ENCODE measurements at places on chromosomes 6 and 20.

GRCh38 chr6:31332637-31333602 lies 24.1 kb downstream of the HLA-B start:
- no peak overlapping the region for H3K27ac ChIP-seq
- DNase-seq, result no peak
- H3K4me1 ChIP-seq, result no peaks in the 10 kb centered on the region
- no peaks in the 10 kb centered on the region for H3K36me3 ChIP-seq
- no peaks in the 10 kb centered on the region for H3K27me3 ChIP-seq
- H3K4me3 ChIP-seq, result no peak overlapping the region

GRCh38 chr20:56426926-56427325 lies 14.9 kb downstream of the CASS4 start:
- no peaks in the 10 kb centered on the region for H3K36me3 ChIP-seq
- no peaks in the 10 kb centered on the region for H3K27me3 ChIP-seq
- no peak overlapping the region for H3K4me3 ChIP-seq
- H3K27ac ChIP-seq, result no peak overlapping the region
- H3K4me1 ChIP-seq, result no peaks in the 10 kb centered on the region

GRCh38 chr6:90885611-90886056 lies 298.8 kb upstream of the MAP3K7 start:
- H3K36me3 ChIP-seq, result no peaks in the 10 kb centered on the region
- no peaks in the 10 kb centered on the region for H3K27me3 ChIP-seq
- H3K4me1 ChIP-seq, result no peaks in the 10 kb centered on the region
- H3K4me3 ChIP-seq, result no peak overlapping the region
- H3K27ac ChIP-seq, result no peak overlapping the region

DNA sequence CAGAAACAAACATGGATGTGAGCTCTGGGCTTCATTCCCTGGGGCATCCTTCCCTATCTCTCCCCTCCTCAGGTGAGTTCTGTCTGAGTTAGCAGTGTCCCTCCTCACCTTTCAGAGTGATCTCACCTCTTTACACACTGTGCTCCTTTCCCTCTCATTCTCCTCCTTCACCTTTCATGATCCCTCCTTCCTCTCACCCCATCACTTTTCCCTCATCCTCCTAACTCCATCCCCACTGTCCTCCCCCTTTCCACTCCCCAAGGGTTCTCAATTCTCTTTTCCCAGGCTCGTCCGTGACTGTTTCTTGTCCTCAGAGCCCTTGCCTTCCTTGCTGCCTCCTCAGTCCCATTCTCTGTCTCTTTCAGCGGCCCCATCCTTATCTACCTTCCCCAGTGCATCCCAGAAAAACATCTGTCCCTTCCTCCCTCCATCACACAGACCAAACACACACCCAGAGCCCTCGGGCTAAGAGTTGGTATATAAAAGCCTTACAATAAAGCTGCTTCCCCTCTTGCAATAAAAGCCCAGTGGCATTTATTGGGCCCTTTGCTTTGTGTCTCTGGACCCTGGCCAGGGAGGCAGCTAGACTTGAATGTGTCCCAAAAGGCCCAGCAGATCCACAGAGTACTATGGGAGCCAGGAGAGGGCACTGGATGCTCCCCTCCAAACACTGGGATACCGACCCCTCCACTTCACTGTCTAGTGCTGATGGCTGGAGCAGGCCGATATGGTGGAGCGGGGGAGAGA lies 1.9 kb downstream of the RNF39 start:
- DNase-seq, result no peak
- H3K36me3 ChIP-seq, result peaks cover 6% of the 10 kb centered on the region
- no peak overlapping the region for H3K27ac ChIP-seq

DNA sequence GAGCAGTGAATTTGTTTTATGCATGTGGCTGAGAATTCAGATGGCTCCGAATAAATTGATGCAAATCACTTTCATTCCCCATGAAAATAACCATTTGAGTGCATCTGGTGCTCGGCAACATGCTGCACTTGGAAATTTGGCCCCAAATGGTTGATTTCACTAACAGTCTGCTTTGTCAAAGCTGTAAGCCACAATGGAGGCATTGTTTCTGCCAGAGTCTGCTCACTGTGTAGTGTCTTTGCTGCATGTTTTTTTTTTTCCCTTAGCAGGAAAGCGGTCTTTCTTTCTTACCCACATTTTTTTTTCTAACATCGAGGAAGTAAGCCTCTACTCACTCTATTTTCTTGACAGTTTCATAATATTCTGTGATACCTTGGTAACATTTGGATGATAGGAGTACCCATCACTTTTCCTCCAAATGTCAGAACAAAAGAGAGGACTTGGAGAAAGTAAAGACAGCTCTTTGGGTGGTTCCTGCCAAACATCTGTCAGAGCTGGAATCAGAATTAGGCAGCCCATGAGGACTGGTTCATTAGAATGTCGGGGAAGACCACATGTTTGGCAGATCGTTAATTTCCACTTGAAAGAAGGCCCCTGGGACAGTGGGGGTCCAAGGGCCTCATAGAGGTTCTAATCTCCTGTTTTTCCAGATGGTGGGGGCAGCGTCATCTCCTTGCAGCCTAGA lies 149.5 kb downstream of the DOK5 start:
- DNase-seq, result no peak
- H3K27ac ChIP-seq, result no peak overlapping the region
- no peaks in the 10 kb centered on the region for H3K4me1 ChIP-seq
- no peaks in the 10 kb centered on the region for H3K27me3 ChIP-seq

GRCh38 chr20:61558726-61559125 lies 306.7 kb downstream of the CDH4 start:
- H3K36me3 ChIP-seq, result no peaks in the 10 kb centered on the region
- no peak for DNase-seq
- no peaks in the 10 kb centered on the region for H3K27me3 ChIP-seq
- no peak overlapping the region for H3K4me3 ChIP-seq
- H3K4me1 ChIP-seq, result no peaks in the 10 kb centered on the region
- no peak overlapping the region for H3K27ac ChIP-seq

DNA sequence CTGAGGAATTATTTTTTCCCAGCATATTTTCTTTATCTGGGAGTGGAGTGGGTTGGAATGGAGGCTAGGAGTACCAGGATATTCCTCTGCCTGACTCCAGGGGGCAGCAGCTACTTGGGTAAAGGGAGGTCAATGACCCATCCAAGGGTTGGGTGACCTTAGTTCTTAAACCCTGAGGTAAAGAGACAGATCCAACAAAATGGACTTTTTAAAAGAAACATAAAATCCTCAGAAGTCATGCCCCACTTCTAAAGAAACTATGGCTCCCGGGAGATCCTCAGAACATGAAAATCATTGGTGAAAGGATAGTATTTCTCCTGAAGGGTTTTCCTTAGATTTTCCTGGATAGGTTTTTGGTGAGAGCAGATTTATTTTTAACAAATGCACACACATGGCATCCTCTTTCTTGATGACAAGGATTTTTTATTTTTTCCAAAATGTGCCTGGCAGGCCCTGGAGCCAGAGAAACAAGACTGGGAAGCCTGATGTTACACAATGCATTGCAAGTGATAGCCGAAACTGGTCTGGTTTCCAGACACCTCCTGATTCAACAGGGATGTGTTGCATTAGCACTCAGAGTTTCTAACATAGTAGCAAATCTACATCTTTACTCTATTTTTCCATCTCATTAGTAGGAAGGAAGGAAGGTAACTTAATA lies 240.9 kb upstream of the BTBD3 start:
- H3K27me3 ChIP-seq, result no peaks in the 10 kb centered on the region
- H3K36me3 ChIP-seq, result no peaks in the 10 kb centered on the region
- H3K4me1 ChIP-seq, result peaks cover 2% of the 10 kb centered on the region
- peak; percentile 45 for DNase-seq
- no peak overlapping the region for H3K27ac ChIP-seq
- no peak overlapping the region for H3K4me3 ChIP-seq

GRCh38 chr6:143822584-143823024 lies 20.5 kb upstream of the LTV1 start:
- H3K4me1 ChIP-seq, result no peaks in the 10 kb centered on the region
- no peak overlapping the region for H3K4me3 ChIP-seq
- H3K27me3 ChIP-seq, result no peaks in the 10 kb centered on the region
- H3K27ac ChIP-seq, result no peak overlapping the region
- DNase-seq, result no peak
- H3K36me3 ChIP-seq, result no peaks in the 10 kb centered on the region

- no peaks in the 10 kb centered on the region for H3K27me3 ChIP-seq
- peak overlapping the region; percentile 59 for H3K27ac ChIP-seq
- H3K36me3 ChIP-seq, result no peaks in the 10 kb centered on the region
- peaks cover 43% of the 10 kb centered on the region for H3K4me1 ChIP-seq
Observed at GRCh38 chr6:115969930-115970273, 90.8 kb downstream of the FRK start.

- H3K36me3 ChIP-seq, result no peaks in the 10 kb centered on the region
- no peaks in the 10 kb centered on the region for H3K27me3 ChIP-seq
- no peak overlapping the region for H3K4me3 ChIP-seq
Observed at GRCh38 chr20:53922901-53923314, 147.5 kb downstream of the BCAS1 start.

DNA sequence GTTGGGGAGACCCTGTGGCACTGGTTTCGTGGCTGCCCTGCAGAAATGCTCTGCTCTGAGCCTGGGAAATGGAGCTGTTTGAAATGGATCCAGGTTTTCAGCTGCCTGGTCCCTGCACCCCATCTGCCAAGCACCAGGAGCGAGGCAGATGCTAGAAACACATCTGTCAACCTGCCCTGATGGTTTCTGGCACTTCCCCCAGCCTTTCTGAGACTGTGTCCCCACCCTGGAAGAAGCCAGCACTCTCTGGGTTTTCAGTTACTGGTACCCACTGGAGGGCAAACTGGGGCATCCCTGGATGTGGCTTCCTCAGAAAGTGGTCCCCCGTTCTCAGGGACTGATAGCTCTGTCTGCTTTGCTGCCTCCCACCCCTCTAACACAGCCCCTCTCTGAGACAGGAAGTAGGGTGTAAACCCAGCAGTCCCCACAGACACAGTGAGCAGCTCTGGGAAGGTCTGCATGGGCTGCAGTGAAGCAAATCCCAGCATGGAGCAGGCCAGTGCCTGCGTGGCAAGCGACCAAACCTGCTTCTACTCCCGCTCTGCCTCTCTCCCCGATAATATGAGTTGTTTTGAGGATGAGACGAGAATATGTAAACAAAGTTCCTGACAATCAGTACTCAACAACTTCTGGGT lies 54.2 kb upstream of the MAFB start:
- no peaks in the 10 kb centered on the region for H3K27me3 ChIP-seq
- H3K27ac ChIP-seq, result no peak overlapping the region
- no peaks in the 10 kb centered on the region for H3K4me1 ChIP-seq
- H3K4me3 ChIP-seq, result no peak overlapping the region
- DNase-seq, result no peak

DNA sequence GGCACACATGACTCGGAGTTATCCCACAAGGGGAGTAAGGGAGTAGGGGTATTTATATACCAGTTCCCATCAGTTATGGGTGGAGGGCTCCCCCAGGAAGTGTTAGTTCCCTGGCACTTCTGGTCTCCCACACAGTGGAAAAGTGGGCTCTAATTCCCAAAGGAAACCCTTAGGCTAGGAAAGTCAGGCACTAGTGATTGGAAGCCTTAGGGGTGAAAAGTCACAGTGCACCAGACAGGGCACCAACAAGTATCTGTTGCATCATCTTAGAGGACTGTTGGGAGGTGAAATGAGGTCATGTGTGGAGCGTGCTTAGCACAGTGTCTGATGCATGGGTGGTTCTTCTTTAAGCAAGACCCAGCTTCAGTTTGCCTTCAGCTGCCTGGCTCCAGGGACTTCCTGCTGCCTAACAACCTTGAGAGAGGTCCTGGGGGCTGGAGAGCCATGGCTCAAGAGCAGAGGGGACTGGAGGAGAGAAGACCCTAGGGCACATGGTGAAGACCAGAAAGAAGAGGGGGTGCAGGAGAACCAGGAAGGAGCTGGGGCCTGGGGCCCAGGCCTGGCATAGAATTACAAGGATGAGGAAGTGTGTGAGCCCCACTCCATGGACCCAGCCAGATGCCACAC lies 7.5 kb upstream of the FOXP4 start:
- H3K4me1 ChIP-seq, result peaks cover 5% of the 10 kb centered on the region
- no peak overlapping the region for H3K27ac ChIP-seq
- DNase-seq, result no peak
- H3K4me3 ChIP-seq, result no peak overlapping the region

DNA sequence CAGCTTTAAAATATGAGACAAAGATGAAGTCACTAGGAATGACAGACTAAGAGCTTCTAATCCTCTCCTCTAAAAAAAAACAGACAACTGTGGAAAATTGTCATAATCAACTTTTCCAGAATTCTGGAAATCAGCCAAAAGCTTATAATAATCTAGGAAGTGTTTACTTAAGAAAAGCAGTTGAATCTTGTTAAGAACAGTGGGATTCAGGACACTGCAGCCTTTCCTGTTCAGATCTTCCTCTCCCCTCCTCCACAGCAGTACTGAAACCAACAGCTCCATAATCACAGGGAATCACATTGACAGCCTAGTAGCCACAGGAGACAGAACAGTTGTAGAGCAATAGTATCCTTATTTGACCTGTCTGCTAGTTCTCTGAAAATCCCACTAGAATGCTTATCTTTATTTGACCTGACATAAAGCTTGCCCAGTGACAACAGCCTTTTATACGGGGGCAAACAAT lies 41.6 kb downstream of the IBTK start:
- no peaks in the 10 kb centered on the region for H3K27me3 ChIP-seq
- DNase-seq, result no peak
- peaks cover 3% of the 10 kb centered on the region for H3K36me3 ChIP-seq

DNA sequence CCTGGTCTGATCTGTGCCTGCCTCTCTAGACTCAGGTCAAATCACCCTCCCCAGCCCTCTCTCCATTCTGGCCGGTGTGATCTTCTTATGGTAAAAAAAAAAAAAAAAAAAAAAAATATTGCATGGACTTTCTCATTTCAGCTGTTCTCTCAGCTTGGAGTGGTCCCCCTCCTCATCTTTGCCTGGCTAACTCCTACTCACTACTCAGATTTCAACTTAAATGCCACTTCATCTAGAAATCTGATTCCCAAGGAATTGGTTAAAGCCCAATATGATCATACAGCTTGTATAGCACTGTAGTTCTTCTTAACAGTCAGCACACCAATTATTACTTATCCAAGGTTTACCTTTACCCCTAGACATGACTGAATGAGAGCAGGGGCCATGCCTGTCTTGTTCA lies 105.9 kb upstream of the CARMIL1 start:
- H3K27ac ChIP-seq, result no peak overlapping the region
- no peaks in the 10 kb centered on the region for H3K36me3 ChIP-seq
- no peak overlapping the region for H3K4me3 ChIP-seq
- H3K4me1 ChIP-seq, result no peaks in the 10 kb centered on the region

DNA sequence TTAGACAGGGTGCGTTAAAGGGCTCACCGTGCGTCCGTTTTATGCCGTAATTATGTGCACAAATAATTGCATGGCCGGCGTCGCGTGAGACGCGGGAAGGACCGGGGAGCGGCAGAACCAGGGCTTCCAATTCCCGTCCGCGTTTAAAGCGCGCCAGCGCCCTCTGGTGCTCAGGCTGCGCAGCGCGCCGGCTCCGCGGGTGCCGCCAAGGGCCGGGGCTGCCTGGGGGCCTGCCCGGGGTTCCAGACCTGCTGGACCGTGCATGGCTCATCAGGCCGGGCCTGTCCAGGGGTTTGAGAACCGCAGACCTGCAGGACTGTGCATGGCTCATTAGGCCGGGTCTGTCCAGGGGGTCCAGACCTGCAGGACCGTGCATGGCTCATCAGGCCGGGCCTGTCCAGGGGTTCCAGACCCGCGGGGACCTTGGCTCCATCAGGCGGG lies 369.0 kb downstream of the THBS2 start:
- H3K4me1 ChIP-seq, result no peaks in the 10 kb centered on the region
- H3K27me3 ChIP-seq, result peaks cover 3% of the 10 kb centered on the region
- no peak overlapping the region for H3K27ac ChIP-seq
- peak; percentile 75 for DNase-seq
- H3K36me3 ChIP-seq, result no peaks in the 10 kb centered on the region
